ENCODE measurements at places on chromosomes 7 and 10.

- DNase-seq, result no peak
Measured at GRCh38 chr10:15395935-15396334, 24.8 kb upstream of the FAM171A1 start.

DNA sequence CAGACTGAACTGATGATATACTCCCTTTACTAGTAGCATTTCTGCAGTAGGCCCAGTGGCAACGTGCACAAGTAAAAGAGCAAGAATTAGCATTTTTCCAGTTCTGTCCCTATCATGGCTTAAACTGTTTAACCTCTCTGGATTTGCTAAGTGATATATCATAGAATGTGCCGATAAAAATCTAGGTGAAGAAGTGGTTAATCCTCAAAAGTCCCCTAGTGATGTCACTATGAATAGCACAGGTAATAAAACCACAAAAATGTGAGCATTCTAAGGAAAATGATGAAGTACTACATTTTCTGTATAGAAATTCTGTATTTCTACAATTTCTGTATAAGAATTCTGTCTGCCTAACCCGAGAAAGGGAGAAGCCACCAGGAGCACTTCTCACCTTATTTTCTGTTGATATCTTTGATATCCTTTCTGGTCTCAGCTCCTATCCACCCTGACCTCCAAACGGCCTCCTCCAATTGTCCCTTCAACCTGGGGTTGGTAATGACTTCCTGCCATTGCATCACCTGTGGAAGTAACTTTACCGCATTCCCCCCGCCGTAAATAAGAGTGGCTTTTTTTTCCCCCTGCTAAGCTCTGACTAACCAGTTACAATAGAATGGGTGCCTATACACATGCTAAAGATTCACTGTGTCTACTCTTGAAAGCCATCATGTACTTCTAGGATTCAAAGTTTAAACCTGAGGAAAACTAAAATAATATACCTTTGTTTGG, 155.9 kb upstream of the ASAH2 start:
- DNase-seq, result no peak

DNA sequence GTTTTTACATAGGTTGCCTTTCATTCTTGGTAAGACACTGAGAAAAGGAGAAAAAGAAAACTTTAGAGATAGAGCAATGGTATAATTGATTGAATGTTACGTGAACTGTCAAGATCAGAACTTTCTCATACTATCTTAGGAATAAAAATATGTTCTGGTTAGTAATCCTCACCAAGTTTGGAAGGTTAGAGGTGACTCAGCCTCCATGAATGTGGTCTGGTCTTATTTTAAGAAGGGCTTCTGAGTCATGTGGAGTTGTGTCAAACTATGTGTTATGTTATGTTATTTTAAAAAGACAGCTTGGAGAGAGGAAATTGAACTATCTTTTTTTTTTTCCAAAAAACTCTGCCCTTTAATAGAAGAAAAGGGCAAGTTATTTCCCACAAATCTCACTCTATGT, 458.6 kb upstream of the KLF6 start:
- no peak for DNase-seq

GRCh38 chr10:83539528-83540308, 599.6 kb upstream of the GHITM start:
- no peak for DNase-seq

DNA sequence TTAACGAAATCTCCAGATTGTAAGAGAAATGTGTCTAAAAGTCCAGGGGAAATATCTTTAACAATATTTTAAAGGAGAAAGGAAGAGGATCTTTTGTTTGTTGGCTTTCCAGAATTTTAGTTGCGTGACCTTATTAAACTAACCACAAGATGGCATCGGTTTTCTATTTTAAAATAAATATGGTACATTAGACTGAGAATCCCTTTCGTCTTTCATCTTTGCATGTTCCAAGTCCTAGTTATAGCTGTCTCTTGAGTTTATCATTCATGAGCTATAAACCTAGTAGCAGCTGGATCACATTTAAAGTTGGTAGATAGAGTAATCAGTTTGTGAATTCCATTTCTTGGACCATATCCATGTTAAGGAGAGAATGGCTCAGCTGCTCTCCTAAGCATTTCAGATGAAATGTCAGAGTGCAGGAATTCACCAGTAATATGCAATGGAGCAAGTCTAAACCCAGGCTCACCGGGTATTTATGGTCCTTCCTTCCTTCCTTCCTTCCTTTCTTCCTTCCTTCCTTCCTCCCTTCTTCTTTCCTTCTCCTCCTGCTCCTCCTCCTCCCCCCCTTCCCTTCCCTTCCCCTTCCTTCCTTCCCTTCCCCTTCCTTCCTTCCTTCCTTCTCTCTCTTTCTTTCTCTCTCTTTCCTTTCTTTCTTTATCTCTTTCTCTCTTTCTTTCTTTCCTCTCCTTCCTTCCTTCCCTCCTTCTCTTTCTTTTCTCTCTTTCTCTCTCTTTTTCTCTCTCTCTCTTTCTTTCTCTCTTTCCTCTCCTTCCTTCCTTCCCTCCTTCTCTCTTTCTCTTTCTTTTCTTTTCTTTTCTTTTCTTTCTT, 57.8 kb upstream of the RAB18 start:
- DNase-seq, result no peak

DNA sequence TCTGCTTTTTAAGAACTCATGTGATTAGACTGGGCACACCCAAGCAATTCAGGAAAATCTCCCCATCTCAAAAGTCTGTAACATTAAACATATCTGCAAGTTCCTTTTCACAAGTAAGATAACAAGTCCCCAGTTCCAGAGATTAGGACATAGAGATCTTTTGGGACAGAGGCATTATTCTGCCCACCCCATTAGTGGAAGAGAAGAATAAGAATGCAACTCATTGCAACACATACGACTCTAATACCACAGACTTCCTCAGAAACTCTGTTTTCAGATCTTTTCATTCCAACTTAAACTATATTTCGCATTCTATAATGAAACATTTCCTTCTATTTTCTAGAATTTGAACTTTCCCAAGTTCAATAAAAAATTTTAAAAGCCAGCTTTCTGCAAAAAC, 137.7 kb downstream of the SEMA3C start:
- DNase-seq, result no peak

DNA sequence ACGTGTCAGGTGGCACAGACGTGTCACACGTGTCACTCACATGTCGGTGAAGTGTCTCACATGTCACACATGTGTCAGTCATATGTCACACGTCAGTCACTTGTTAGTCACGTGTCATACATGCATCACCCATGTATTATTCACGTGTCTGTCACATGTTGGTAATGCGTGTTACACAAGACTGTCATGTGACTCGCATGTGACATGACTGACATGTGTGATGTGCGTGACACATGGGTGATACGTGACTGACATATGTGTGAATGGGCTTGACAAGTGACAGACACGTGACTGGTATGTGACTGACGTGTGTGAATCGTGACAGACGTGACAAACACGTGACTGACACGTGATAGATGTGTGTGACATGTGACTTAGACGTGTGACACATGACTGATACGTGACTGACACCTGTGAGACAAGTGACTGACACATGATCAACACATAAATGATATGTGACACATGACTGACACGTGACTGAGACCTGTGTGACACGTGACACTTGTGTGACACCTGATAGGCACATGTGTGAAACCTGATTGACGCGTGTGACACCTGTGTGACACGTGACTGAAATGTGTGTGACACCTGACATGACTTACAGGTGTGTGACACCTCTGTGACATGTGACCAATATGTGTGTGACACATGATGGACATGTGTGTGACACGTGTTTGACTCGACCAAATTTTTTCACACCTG, 56.1 kb downstream of the ZNF92 start:
- no peak for DNase-seq

All from stimulated activated CD4-positive, alpha-beta T cell treated with anti-CD3 and anti-CD28 coated beads, Interleukin-1b, Interleukin-23, amount 100 ng/mL, for 1 hour (primary cell).